A549 treated with RU486 at 1 μM for 4 hours (cell line): ENCODE measurements at places on chromosomes 6 and 20. TPM values are rescaled to one million over a fixed set of nuclear protein-coding genes. Genes with fewer than 3 reads are reported as not detected.

Gene ZC3H12D
- total RNA-seq, result 0.06 to 0.09 TPM (median 0.06 TPM) in 4 of 5 replicates, not detected in the other

Gene EEF1A2
- total RNA-seq, result 134 to 157 TPM (median 155 TPM) in 5 replicates

Gene EYA2
- 2.2 to 3.0 TPM (median 2.9 TPM) in 5 replicates for total RNA-seq

Gene LPA
- total RNA-seq, result 0.09 to 0.10 TPM in 2 of 5 replicates, not detected in the others

Gene MOG
- not detected in 5 replicates for total RNA-seq

Gene GRM4
- 0.05 to 0.10 TPM (median 0.07 TPM) in 3 of 5 replicates, not detected in the others for total RNA-seq

Gene SNX14
- 21.6 to 44.1 TPM (median 35.1 TPM) in 5 replicates for total RNA-seq

Gene RAB22A
- 7.1 to 13.3 TPM (median 12.0 TPM) in 5 replicates for total RNA-seq

Gene TPX2
- 99.8 to 120 TPM (median 109 TPM) in 5 replicates for total RNA-seq

Gene TUBB2B
- total RNA-seq, result 11.8 to 13.2 TPM (median 12.2 TPM) in 5 replicates

Gene IL17F
- total RNA-seq, result not detected in 5 replicates

Gene PAX1
- 0.01 TPM in 1 of 5 replicates, not detected in the others for total RNA-seq

Gene TRIM10
- not detected in 5 replicates for total RNA-seq

Gene LY6G5B
- total RNA-seq, result 3.7 to 6.0 TPM (median 4.3 TPM) in 5 replicates

Gene RBPJL
- not detected in 5 replicates for total RNA-seq

Gene GMPR
- 0.37 to 0.76 TPM (median 0.64 TPM) in 5 replicates for total RNA-seq

Gene NUS1
- total RNA-seq, result 13.6 to 29.9 TPM (median 27.8 TPM) in 5 replicates

Gene SLC22A1
- total RNA-seq, result 1.6 to 2.5 TPM (median 1.7 TPM) in 5 replicates

Gene SPATA25
- 0.23 to 0.87 TPM (median 0.66 TPM) in 5 replicates for total RNA-seq

Gene IL17A
- total RNA-seq, result not detected in 5 replicates

Gene PPP1R14C
- 0.63 to 1.5 TPM (median 0.89 TPM) in 5 replicates for total RNA-seq

Gene HLA-A
- total RNA-seq, result 113 to 153 TPM (median 141 TPM) in 5 replicates

Gene TGM3
- 0.05 TPM in 1 of 5 replicates, not detected in the others for total RNA-seq

Gene SLC17A9
- total RNA-seq, result 0.02 to 0.43 TPM (median 0.25 TPM) in 3 of 5 replicates, not detected in the others

Gene GPLD1
- 1.1 to 1.3 TPM (median 1.1 TPM) in 5 replicates for total RNA-seq

Gene ZSCAN16
- total RNA-seq, result 4.0 to 5.2 TPM (median 4.9 TPM) in 5 replicates

Gene GSTA4
- total RNA-seq, result 5.4 to 11.1 TPM (median 8.7 TPM) in 5 replicates

Gene SYNDIG1
- total RNA-seq, result 1.2 to 2.7 TPM (median 1.8 TPM) in 5 replicates

Gene EBF4
- 2.4 to 3.0 TPM (median 2.7 TPM) in 5 replicates for total RNA-seq

Gene FAM162B
- 0.15 to 0.22 TPM in 2 of 5 replicates, not detected in the others for total RNA-seq

Gene PNRC1
- total RNA-seq, result 8.9 to 23.5 TPM (median 22.3 TPM) in 5 replicates

Gene SRSF12
- total RNA-seq, result 0.35 to 1.2 TPM (median 1.0 TPM) in 5 replicates

Gene EDN1
- total RNA-seq, result 39.5 to 47.2 TPM (median 42.8 TPM) in 5 replicates

Gene ATP9A
- total RNA-seq, result 10.1 to 17.8 TPM (median 16.0 TPM) in 5 replicates

Gene AGPAT4
- 2.5 to 5.5 TPM (median 3.9 TPM) in 5 replicates for total RNA-seq

Gene PLCB1
- 0.26 to 0.68 TPM (median 0.50 TPM) in 5 replicates for total RNA-seq

Gene TNFRSF6B
- 0.46 to 1.2 TPM (median 0.60 TPM) in 5 replicates for total RNA-seq

Gene PTK6
- 1.8 to 3.3 TPM (median 2.4 TPM) in 5 replicates for total RNA-seq

Gene NUP153
- total RNA-seq, result 24.1 to 32.2 TPM (median 30.6 TPM) in 5 replicates

Gene EPM2A
- total RNA-seq, result 2.3 to 3.7 TPM (median 3.2 TPM) in 5 replicates

Gene GNMT
- 0.18 to 0.24 TPM (median 0.19 TPM) in 3 of 5 replicates, not detected in the others for total RNA-seq

Gene RHAG
- 0.09 to 0.10 TPM in 2 of 5 replicates, not detected in the others for total RNA-seq

Gene FAM110A
- 6.6 to 12.5 TPM (median 11.5 TPM) in 5 replicates for total RNA-seq

Gene NKX2-4
- 0.06 TPM in 1 of 5 replicates, not detected in the others for total RNA-seq

Gene REPS1
- 17.8 to 23.2 TPM (median 21.3 TPM) in 5 replicates for total RNA-seq

Gene CENPW
- total RNA-seq, result 34.0 to 44.6 TPM (median 41.9 TPM) in 5 replicates

Gene TXLNB
- not detected in 5 replicates for total RNA-seq

Gene SIRPA
- 25.2 to 32.2 TPM (median 27.7 TPM) in 5 replicates for total RNA-seq

Gene SLC29A1
- 39.0 to 57.6 TPM (median 53.1 TPM) in 5 replicates for total RNA-seq

Gene LY6G6D
- total RNA-seq, result not detected in 5 replicates
